ENCODE measurements at places on chromosomes 5 and 9. TPM values are rescaled to one million over a fixed set of nuclear protein-coding genes. Genes with fewer than 3 reads are reported as not detected.

- peaks cover 11% of the 10 kb centered on the region for H3K36me3 ChIP-seq
- H3K4me1 ChIP-seq = no peaks in the 10 kb centered on the region
- no peaks in the 10 kb centered on the region for H3K27me3 ChIP-seq
These were observed 229.0 kb downstream of the ROR2 start for GRCh38 chr9:91720751-91721705.

Gene SPACA9
- 13.9 TPM for total RNA-seq

Gene SLC30A5
- 62.7 TPM for total RNA-seq

- H3K4me1 ChIP-seq = peaks cover 11% of the 10 kb centered on the region
- no peaks in the 10 kb centered on the region for H3K27me3 ChIP-seq
- no peaks in the 10 kb centered on the region for H3K36me3 ChIP-seq
- no peak overlapping the region for H3K4me3 ChIP-seq
- no peak overlapping the region for H3K27ac ChIP-seq
These were observed 26.0 kb downstream of the ACTBL2 start for GRCh38 chr5:57456531-57457135.

Gene ORM1
- total RNA-seq = 9.2 TPM

Gene SHROOM1
- 17.3 TPM for total RNA-seq

DNA sequence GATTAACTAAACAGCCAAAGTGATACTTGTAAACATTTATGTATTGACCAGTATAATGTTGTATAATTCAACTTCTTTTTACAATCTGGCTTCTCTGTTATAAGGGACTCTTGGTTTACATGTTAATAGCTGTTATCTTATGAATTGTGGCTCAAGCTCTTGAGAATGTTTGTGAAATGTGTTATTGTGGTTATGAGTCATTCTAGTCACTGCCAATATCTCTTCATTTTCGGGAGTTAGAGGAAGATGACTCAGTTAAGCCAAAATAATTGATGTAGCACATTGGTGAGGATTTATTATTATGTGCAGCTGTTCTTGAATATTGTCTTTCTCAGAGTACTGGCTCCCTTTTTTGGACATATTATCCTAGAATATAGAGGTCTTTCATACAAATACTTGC lies 655.2 kb upstream of the RIOK2 start:
- no peak overlapping the region for H3K4me3 ChIP-seq
- no peaks in the 10 kb centered on the region for H3K27me3 ChIP-seq
- DNase-seq = no peak
- no peaks in the 10 kb centered on the region for H3K4me1 ChIP-seq
- no peaks in the 10 kb centered on the region for H3K36me3 ChIP-seq
- H3K27ac ChIP-seq = no peak overlapping the region

Gene FAM221B
- 0.32 TPM for total RNA-seq

Gene SPINK13
- total RNA-seq = not detected

DNA sequence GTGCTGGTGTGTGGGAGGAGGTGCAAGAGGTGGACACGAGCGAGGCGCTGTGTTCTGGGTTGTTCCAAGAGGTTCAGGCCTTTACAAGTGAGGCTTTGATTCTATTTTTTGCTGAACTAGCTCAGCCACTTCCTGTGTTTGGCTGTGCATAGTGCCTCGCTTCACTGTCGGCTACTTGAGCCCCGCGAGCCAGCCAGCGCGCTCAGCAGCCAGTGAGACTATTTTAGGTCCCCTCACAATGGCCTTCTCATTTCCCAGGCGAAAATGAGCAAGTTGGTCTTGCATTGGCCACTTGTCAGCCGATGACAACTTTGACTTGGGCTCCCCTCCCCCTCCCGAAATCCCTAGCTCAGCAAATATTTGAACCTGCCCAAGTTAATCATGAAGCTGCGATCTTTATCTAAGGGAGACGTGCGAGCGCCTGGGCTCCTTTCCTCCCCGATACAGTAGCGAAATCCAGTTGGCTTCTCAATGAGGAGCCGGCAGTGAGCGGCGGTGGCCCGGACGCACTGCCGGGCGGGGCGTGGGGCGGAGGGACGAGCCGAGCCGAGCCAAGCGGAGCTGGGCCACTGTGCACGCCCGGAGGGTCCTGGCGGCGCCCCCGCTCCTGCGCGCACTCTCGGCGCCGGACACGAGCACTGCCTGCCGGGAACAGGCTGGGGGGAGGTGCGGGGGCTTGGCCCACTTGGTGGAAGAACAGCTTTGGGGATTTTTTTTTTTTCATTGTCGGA lies 72.6 kb downstream of the PIK3R1 start:
- peaks cover 27% of the 10 kb centered on the region for H3K36me3 ChIP-seq
- peak overlapping the region; percentile 59 for H3K4me3 ChIP-seq
- H3K27ac ChIP-seq = peak overlapping the region; percentile 78
- no peaks in the 10 kb centered on the region for H3K27me3 ChIP-seq
- peaks cover 90% of the 10 kb centered on the region for H3K4me1 ChIP-seq
- DNase-seq = peak; percentile 69

DNA sequence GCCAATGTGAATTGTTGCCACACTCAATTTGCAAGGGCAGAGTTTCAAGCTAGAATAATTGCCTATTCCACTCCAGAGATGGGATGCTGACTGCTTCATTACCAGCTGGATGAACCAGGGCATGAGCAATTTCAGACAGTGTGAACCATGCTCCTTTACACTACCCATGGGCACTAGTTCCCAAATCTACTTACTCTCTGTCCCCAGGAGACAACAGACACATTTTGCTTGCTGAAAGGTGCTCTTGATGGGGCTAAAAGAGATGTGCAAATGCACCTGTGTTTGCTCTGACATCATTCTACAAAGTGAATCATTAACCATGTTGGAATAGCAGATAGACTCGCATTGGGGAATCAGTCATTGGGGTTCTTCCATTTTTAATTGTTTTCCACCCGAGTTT lies 522.3 kb upstream of the NUDT12 start:
- no peaks in the 10 kb centered on the region for H3K4me1 ChIP-seq
- no peaks in the 10 kb centered on the region for H3K36me3 ChIP-seq
- no peak for DNase-seq
- H3K27me3 ChIP-seq = no peaks in the 10 kb centered on the region

DNA sequence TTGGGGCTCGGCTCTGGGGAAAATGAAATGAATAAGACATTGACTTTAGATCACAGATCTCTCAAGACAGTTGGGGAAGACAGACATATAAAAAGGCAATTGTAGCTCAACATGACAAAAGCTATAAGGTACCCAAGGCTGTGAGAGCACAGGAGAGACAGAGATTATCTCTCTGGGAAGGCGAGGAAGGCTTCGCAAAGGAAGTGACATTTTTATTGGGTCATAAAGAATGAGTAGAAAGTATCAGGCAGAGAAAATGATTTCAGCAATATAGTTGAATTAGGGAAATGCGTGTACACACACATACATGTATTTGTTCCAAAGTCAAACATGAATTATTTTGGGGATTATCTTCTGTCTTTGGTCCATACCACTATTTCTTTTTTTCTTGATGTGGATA lies 381.8 kb upstream of the ADAMTSL1 start:
- H3K36me3 ChIP-seq = no peaks in the 10 kb centered on the region
- H3K27ac ChIP-seq = no peak overlapping the region
- H3K4me1 ChIP-seq = no peaks in the 10 kb centered on the region
- DNase-seq = no peak

Gene SOX30
- total RNA-seq = not detected

GRCh38 chr5:174489215-174489614 lies 235.2 kb upstream of the MSX2 start:
- no peaks in the 10 kb centered on the region for H3K4me1 ChIP-seq
- no peak overlapping the region for H3K4me3 ChIP-seq
- no peak for DNase-seq
- H3K27me3 ChIP-seq = peaks cover 4% of the 10 kb centered on the region
- no peak overlapping the region for H3K27ac ChIP-seq

Gene SV2C
- 0.32 TPM for total RNA-seq

DNA sequence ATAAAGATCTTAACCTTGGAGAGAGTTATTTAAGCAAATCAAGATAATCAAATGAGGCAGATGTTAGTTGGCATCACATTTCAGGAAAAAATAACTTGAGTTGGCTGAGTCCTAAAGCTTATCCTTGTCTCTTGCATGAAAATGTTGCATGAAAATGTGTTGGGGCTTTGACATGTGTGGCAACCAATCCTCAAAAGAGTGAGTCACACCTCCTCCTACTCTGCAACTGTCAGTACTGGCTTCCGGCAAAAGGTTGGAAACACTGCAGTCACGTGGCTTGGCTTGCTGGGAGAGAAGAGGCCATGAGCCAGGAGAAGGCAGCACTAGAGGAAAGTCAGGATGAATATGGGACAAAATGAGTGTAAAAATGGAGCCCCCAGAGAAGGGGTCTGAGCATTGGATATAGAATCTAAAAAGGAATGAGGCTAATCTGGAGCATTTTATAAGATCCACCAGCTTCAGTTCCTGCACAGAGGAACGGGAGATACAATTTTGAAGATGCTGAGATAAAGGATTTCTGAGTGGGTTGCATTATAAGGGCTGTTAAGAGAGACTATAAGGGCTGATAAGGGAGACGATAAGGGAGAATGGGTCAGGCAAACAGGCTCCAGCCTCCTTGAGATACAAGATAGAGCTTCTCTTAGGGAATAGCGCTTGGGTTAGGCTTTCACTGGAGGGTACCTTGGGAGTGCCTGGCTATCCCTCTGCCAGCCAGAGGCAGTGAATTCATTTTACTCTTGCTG lies 43.1 kb downstream of the SPATA31D1 start:
- no peak for DNase-seq
- H3K4me3 ChIP-seq = no peak overlapping the region
- no peaks in the 10 kb centered on the region for H3K36me3 ChIP-seq
- no peak overlapping the region for H3K27ac ChIP-seq
- no peaks in the 10 kb centered on the region for H3K27me3 ChIP-seq

GRCh38 chr5:61010467-61011454 lies 65.8 kb downstream of the NDUFAF2 start:
- no peaks in the 10 kb centered on the region for H3K36me3 ChIP-seq
- H3K27ac ChIP-seq = no peak overlapping the region
- no peaks in the 10 kb centered on the region for H3K4me1 ChIP-seq
- DNase-seq = no peak
- H3K4me3 ChIP-seq = no peak overlapping the region

GRCh38 chr5:76982450-76982849 lies 29.6 kb downstream of the CRHBP start:
- no peaks in the 10 kb centered on the region for H3K36me3 ChIP-seq
- no peak overlapping the region for H3K4me3 ChIP-seq
- H3K27ac ChIP-seq = no peak overlapping the region

DNA sequence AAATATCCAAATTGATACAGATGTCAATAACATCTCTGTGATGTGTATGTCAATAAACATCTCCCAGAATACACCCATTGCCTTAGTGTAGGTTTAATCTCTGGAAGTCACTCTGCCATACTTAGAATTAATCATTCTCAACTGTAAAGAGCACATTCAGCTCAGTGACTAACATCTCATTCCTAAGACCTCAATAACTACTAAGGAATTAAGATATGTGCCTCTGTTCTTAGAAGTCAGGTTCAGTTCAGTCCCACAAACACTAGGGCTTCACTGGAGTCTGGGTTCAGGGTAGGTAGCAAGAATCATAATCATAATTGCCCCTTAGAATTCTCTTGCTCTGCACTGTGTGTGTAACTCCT lies 31.7 kb downstream of the UGCG start:
- peaks cover 29% of the 10 kb centered on the region for H3K4me1 ChIP-seq
- no peaks in the 10 kb centered on the region for H3K27me3 ChIP-seq
- H3K4me3 ChIP-seq = no peak overlapping the region
- H3K27ac ChIP-seq = no peak overlapping the region
- peaks cover 75% of the 10 kb centered on the region for H3K36me3 ChIP-seq
- no peak for DNase-seq

- DNase-seq = no peak
- H3K27ac ChIP-seq = no peak overlapping the region
- H3K4me1 ChIP-seq = peaks cover 10% of the 10 kb centered on the region
- H3K36me3 ChIP-seq = peaks cover 67% of the 10 kb centered on the region
- H3K4me3 ChIP-seq = no peak overlapping the region
These were observed 28.2 kb downstream of the MTAP start for GRCh38 chr9:21830589-21830988.

- no peaks in the 10 kb centered on the region for H3K36me3 ChIP-seq
- H3K4me3 ChIP-seq = no peak overlapping the region
- H3K27me3 ChIP-seq = no peaks in the 10 kb centered on the region
- H3K4me1 ChIP-seq = no peaks in the 10 kb centered on the region
These were observed 1938.4 kb upstream of the C9orf72 start for GRCh38 chr9:29511680-29512079.

Gene SLC36A2
- total RNA-seq = not detected

DNA sequence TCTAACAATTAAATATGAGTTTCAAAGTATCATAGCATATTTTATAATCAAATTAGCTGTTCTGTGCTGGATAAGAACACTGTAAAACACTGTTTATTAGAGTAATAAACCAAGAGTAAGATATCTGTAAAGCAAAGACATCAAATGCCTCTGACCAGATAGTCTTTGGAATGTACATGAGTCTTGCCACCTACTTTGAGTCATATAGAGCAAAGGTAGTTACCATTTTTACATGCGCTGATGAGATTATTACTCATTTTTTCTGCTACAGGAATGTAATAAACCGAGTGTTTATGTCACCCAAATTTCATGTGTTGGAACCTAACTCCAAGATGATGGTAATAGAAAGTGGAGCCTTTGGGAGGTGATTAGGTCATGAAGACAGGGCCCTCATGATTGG lies 654.5 kb downstream of the CETN3 start:
- no peak overlapping the region for H3K27ac ChIP-seq
- H3K27me3 ChIP-seq = no peaks in the 10 kb centered on the region

Gene ZNF883
- total RNA-seq = 0.89 TPM

DNA sequence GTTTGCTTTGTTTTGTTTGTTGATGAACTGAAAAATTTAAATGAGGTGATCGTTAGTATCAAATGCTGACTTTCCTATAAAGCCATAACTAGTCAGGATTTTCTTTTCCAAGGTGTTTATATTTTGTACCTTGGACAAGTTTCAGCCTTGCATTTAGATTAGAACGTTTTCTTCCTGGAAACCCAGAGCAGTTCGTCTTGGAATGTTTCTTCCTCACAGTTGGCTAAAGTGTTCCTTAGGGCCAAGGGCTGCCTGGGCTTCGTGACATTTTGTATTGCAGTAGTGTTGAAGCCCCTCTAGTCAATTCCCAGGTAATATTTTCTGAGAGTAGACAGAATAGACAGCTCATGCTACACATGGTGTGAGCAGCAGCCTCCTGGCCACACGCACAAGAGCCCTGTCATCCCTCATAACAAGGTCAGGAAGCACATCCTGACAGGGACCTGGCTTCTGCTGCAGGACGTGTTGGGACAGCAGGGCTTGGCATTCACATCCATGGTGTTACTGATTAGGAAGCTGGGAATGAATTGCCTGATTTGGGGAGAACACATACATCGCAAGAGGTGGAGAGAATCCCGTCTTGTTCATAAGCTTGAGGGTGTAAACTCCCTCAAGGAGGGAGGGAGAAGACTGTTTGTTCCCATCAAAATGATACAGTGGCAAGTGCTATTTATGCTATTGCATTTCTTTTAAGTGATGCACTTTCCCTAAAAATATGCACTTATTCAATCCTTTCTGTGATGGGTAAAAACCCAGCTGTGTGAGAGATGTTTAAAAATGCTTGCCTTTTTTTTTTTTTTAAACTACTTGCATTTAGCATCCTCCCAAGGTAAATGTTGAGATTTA lies 31.7 kb downstream of the FUBP3 start:
- H3K4me1 ChIP-seq = no peaks in the 10 kb centered on the region
- H3K27ac ChIP-seq = no peak overlapping the region
- no peaks in the 10 kb centered on the region for H3K27me3 ChIP-seq
- peaks cover 85% of the 10 kb centered on the region for H3K36me3 ChIP-seq
- DNase-seq = no peak
